GM13977 (cell line): ENCODE measurements at places on chromosomes 7 and 10.

DNA sequence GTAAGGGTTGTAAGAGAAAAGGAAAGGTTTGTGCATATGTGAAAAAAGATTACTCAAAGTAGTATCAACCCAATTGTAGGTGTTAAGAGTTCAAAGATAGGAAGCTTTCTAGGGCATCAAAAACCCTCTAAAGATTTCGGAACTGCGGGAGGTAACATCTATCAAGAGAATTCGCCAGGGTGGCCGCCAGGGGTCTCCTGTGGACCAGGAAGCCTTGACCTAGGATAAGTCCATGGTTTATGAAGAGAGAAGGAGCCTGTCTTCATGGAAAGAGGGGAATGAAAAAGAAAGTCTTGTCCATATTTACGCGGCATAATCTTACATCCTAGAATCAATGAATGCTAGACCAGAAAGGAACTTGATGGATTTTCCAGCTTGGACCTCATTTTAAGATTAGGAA lies 140.7 kb upstream of the CALCR start:
- no peak for DNase-seq

DNA sequence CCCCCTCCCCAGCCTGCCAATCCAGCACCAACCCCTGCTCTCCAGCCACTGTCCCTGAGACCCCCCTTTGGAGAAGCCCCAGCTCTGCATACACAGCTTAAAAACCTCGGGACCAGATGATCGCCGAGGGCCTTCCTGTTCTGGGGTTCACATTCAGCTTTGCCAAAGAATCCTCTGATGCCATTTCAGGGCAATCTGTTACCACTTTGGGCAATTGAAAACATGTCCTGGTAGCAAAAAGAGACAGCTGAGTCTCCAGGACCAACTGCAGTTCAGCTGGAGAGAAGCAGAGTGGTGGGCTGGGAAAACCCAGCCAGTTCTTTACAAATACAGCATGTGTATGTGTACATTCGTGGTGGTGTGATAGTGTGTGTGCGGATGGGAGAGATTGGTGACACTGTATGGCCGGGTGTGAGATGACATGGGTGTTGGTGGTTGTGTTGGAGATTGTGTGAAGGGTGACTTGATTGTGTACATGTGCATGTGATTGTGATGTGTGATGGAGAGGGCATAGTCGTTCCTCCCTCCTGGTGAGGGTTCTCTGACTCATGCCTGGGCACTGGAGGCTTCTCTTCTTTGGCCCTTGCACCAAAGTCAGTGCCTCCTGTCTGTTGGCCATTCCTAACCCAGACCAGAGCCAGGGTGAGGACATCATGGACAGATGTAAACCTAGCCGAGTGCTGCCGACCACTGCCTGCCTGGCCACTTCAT lies 48.5 kb upstream of the AQP1 start:
- DNase-seq = no peak

DNA sequence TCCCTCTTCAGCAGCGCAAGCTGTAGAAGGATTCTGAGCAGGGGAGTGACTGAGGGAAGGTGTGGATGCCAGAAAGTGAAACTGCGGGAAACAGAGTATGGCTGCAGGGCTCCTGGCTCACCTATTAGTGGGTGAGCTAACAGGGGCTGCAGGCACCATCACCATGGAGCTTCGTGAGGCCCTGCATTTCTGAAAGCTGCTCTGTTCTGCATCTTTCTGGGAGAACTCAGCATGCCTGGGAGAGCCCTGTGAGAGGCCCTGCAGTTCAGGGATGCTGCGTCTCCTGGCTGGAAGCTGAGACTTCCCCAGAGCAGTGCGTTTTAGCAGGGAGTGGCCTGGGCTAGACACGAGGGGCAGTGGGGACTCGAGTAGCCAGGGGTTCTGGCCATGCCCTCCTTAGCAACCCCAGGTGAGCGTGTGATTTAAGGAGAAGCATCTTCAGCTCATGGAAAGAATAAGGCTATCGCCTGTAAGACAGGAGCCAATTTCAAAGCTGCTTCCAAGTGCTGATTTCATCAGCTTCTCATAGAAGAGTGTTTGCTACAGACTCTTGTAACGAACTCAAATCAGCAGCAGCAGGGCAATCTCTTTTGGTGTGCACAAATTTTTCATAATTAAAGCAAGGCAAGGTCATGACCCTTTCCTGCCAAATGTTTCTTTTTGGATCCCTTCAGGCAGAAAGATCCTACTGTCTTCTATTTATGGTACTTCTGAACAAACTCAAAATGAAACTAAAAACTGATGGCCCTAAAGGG lies 293.6 kb upstream of the ZNF32 start:
- no peak for DNase-seq

DNA sequence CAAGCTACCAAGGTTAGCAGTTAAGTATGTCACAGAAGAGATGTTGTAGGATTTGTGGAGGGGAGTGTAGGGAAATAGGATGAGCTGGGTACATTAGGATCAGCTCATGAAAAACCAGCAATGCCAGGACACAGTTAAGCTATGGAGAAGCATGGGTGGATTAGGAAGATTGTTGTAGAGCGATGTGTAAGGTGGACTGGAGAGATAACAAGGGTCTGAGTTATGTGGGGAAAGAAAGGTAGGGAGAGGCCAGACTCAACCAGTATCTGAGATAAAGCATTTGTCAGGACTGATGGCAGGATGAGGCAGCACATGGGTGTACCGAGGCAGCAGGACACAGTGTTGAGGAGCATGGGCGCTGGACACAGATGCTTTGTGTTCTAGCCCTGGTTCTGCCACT lies 85.4 kb upstream of the PRR15 start:
- no peak for DNase-seq

GRCh38 chr10:5534051-5534821 lies 9.5 kb downstream of the CALML3 start:
- DNase-seq = no peak

- DNase-seq = no peak
Observed at GRCh38 chr7:2971914-2972834, 71.5 kb downstream of the CARD11 start.

DNA sequence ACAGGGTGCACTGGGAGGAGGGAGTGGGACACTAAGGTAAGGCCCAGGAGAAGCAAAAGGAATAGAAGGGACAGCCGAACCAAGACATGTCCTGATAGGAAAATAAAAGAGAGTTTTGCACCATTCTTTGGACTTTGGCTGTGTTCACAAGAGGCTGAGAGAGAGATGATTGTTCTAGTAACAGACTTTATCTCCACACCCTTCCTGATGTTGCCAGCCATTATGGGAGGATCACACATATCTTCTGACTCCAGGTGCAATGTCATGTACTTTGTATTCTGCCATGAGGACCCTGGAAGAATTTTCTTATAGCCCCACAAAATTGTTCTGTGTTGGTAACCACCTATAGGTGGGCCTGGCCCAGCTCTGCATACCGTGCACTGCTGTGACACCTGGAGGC lies 11.4 kb downstream of the LSMEM1 start:
- DNase-seq = no peak

- DNase-seq = no peak
Observed at GRCh38 chr7:129522088-129522970, 20.0 kb downstream of the SMKR1 start.

- no peak for DNase-seq
Observed at GRCh38 chr7:32459788-32460187, 30.4 kb downstream of the LSM5 start.

- no peak for DNase-seq
Observed at GRCh38 chr10:61329854-61330253, 123.3 kb downstream of the TMEM26 start.

DNA sequence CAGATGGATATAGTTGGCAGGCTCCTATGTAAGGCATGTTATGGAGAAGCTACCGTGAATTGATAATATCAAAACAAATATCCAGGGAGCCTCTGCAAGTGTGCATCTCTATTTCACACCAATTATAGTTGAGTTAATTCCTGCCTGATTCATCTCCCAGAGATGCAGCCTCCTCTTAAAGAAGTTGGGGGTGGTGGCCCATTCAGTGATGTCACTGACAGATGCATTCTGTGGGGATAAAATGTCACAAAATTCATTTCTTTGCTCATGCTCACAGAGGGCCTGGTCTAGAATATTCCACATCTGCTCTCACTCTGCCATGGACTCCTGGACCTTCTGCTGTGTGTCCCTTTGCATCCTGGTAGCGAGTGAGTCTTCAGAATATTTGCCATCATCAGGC lies 189.1 kb upstream of the PRSS1 start:
- no peak for DNase-seq

DNA sequence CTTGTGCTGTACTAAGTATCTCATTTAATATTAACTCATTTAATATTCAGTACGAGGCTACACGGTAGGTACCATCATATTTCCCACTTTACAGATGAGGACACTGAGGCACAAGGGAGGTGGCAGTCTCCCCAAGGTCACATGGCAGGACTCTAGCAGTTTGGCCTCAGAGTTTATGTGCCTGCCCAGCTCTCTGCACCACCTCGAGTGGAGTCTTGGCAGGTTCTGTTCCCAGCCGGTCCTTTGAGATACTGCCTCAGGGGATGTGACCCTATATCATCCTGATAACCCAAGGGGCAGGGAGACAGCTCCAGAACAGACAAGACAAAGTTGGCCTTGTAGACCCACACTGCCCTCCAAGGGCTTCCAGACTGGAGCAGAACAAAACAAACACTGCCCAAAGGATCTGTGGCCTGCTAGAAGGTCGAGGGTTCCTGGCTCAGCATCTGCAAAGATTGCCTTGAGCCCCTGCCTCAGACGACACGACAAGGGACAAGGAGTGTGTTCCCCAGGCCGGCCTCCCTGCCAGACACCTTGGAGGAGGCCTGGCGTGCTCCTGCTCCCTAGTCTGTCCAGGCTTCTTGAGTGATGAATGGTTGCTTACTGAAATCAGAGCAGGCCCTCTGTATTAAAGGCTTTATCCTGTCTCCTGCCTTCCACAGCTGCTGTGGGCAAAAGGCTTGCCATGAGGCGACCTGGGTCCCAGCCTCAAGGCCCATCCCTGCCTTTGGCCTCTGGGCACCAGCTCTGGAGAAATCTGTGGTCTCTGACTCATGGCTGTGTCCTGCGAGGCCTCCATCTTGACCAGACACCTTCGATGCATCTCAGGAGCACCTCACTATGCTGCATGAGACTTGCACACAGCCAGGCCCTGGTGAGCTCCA lies 3.9 kb upstream of the PWWP2B start:
- DNase-seq = no peak

DNA sequence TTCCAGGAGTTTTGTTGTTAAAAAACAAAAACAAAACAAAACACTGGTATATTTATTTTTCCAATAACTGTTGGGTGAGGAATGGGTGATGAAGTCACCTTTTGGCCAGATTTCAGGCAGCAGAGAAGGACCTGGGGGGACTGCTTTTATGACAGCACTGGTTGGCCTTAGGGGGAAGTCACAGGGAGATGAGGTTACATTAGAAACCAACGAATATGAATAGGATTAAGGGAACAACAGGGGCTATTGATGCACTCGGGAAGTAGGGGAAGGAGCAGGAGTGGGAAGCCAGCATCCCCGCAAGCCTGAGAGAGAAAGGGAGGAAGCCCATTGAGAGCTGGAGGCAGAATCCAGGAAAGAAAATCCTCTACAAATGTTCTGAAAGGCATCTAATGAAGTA lies 958.4 kb downstream of the TYW1 start:
- DNase-seq = no peak

- no peak for DNase-seq
Observed at GRCh38 chr10:78285226-78285625, 251.6 kb downstream of the RPS24 start.

GRCh38 chr10:51406581-51406980 lies 292.8 kb downstream of the CSTF2T start:
- no peak for DNase-seq

- no peak for DNase-seq
Observed at GRCh38 chr10:102460836-102461186, 9.5 kb upstream of the C10orf95 start.

- no peak for DNase-seq
Observed at GRCh38 chr10:88361494-88361893, 221.6 kb downstream of the RNLS start.

GRCh38 chr7:618539-619367 lies 99.1 kb upstream of the PDGFA start:
- peak; percentile 37 for DNase-seq

- DNase-seq = no peak
Observed at GRCh38 chr10:130767116-130767730, 544.3 kb downstream of the TCERG1L start.

- DNase-seq = no peak
Observed at GRCh38 chr7:121697731-121698316, 175.1 kb upstream of the PTPRZ1 start.

DNA sequence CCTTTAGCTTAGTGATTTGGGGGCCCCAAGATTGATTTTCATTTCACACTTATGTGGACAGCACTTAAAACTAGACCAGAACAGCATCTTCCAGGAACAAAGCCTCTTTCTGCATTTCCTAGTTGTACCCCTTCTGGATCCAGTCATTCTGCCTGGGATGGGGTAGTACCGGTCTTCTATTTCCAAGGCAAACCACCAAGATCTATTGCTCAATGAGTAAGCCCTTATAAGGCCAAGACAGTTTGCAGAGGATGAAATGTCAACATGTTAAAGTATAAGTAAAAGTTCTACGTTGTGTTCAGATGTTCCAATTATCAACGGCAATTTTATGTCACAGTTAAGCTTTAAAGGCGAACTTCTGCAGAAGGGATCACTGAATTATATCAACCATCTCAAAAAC lies 106.9 kb upstream of the ZNF746 start:
- DNase-seq = no peak

DNA sequence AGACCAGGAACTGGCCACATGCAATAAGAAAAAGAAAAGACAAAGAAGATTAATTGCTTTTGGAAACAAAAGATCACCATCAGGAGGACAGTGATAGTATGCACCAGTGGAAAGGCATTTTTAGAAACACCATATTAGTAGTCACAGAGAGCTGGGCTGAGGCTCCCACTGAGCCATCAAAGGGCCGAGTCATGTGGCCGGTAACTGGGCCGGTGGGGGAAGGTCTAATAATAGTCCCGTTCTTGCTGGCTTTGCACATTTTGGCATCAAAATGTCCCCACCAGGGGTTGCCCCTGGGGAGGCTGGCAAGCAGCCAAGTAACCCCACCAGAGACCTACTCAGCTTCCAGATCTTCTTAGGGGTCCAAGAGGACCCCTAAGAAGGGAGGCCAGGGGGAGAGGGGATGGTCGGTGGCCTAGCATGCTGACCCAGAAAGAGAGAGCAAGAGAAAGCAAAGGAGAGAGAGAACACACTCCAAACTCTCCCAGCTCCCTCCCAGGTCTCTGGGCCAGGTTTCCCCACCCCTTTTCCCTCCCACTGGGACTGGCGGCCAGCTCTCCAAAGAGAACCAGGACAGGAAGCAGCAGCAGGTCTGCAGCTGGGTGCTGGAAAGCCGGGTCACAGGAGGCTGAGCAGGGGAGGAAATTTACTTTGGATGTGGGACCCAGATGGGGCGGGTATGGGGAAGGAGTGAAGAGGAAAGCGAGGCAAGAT lies 70.2 kb upstream of the FGFR2 start:
- DNase-seq = no peak

DNA sequence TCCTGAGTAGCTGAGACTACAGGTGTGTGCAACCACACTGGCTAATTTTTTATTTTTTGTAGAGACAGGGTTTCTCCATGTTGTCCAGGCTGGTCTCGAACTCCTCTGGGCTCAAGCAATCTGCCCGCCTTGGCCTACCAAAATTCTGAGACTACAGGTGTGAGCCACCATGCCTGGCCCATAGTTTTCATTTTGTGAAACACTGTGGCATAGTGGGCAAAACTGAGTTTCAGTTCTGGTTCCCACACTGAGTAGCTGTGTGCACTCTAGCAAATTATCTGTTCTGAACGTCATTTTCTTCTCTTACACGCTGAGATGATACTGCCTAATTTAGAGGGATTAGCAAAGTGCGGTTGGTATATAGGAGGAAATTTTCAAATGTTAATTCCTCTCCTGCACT lies 13.5 kb downstream of the ATP5MK start:
- no peak for DNase-seq

GRCh38 chr7:20744954-20745446 lies 41.7 kb downstream of the SP8 start:
- no peak for DNase-seq

GRCh38 chr10:120770496-120770895 lies 80.7 kb upstream of the WDR11 start:
- DNase-seq = no peak
